NCI-H2029 treated with DMSO at 0.1 percent for 48 hours (cell line): ENCODE measurements at places on chromosomes 2 and 18.

- DNase-seq: no peak
Measured at GRCh38 chr2:54365661-54366060, 90.5 kb upstream of the SPTBN1 start.

DNA sequence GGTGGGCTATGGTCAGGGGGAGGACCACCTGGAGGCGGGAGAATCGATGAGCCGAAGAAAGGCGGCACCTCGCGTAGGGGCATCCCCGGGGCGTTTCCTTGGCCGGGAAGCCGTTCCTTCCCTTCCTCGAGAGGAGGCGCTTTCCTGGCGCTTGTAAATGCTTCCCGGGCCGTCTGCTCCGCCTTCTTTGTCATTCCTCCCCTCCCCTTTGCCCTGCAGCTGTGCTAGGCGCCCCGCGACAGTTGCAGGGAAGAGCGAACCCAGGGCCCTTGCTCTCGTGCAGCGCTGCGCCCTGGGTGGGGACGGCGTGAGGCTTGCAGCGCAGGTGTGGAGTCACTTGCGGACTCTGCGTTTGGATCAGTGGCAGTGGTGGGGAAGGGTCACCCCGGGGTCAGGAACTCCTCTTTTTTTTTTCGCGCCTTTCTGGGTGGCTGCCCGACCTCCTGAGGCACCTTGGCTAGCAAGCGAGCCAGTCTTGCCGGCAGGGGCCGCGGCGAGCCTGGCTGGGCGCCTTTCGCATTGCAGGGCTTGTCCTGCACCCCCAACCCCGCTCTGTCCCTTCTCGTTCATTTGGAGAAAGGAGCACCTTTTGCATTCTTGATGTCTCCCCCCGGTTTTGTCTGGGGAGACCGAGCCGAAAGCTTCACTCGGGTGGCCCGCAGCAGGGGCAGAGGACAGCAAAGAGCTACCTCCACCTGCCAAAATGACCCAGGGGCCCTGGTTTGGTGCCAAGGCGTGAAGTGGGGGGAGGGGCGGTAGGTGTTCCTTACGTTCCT, 858 bp downstream of the KCNS3 start:
- peak; percentile 62 for DNase-seq

- no peak for DNase-seq
Measured at GRCh38 chr2:34261701-34262100, 662.6 kb upstream of the FAM98A start.

- DNase-seq: no peak
Measured at GRCh38 chr2:51212374-51212773, 180.4 kb upstream of the NRXN1 start.

GRCh38 chr18:49082714-49083688, 132.2 kb upstream of the SMAD7 start:
- no peak for DNase-seq

GRCh38 chr2:202121532-202122162, 48.6 kb downstream of the KIAA2012 start:
- no peak for DNase-seq

DNA sequence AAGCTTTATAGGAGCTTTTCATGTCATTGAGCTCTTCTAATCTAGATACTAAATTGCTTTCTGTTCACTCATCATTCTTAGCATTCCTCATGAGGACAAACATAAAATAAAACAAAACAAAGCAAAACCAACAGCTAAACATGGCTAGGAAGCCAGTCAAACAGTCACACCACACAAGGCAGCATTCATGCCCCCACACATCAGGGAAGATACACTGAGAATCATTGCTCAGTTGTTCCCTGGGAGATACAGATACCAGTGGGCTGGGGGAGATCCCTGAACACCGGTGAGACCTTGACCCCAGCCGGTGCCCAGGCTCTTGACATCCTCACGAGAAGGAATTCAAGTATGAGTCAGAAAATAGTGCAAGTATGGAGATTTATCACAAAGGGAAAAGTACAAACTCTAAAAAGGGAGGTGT, 177.9 kb upstream of the ARL4C start:
- DNase-seq: no peak

DNA sequence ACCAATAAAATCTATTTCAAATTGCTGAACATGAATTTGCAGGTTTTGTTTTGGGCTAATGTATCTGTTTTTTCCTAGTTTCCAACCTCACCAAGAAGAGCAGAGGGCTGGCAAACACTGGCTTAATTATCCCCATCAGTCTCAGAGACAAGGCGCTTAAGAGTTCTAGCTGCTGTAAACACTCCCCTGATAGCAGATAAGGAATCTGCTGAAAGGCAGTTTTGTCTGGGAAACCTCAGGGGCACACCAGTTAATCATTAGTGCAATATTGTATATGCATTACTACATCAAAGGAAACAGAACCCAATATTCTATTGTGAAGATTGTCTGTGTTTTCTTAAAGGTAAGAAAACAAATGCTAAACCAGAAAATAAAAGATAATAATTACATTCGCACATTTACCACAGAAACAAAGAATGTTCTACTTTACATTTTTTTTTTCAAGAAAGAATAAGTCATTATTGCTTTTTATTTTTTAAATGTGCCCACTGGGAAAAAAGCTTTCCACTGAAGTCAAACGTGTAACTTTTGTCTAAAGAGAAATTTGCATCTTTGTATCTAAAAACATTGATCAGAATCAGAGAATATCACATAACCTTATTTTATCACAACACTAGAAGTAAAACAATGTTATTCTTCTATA, 179.1 kb downstream of the ERBB4 start:
- DNase-seq: no peak

DNA sequence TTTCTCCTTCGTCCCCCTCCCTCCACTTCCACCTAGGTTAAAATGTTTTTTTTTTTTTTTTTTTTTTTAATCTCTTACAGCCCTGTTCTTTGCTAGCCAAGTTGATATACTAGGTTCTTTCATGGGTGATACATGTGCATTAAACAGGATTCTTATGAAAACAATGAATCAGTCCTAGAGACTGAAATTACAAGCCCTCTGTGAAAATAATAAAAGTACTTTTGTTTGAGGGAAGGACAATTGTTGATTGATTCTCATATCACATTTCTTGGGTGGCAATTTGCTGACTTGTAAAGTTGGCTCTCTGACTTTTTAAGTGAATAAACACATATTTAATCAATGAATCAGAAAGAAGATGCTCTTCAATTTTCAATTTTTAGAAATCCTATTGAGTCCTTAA, 639.9 kb downstream of the LRP1B start:
- no peak for DNase-seq

DNA sequence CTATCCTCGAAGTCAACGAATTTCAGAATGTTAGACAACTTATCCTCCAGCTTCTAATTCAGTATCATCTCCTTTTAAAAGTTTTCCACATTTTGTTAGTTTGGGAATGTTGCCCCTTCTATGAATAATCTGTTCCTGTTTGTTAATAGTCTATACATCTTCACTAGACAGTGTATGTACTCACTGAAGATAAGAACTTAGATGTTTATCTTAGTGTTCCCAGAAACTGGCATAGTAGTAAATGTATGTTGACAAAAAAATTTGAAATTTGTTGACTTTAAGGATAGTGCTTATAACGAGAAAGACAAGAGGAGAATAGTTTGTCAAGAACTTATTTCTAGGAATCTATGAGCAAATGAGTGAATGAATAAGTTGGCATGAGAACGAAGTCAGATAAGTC, 162.0 kb upstream of the GULP1 start:
- no peak for DNase-seq
